ENCODE measurements at places on chromosomes 6 and 20.
A peak's percentile ranks its signal among the peaks of the same experiment; 100 is the strongest.

GRCh38 chr20:8860011-8860495, 208.8 kb upstream of the PLCB4 start:
- no peak for DNase-seq

DNA sequence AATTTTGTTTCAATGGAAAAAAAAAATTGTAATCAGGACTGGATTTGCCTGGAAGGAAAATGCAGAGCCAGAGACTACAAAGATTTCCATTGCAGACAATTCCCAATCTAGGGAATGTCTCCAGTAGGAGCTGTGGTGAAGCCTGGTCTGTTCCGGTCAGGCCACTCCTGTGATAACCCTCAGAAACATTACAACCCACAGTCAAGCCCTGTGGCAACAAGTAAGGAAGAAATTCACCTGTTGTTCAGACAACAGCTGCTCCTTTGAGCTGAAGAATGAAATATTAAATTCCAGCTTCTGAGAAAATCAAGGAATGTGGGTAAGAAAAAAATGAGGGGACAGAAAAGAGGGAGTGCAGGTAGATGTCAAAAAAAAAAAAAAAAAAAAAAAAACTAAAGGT, 8.0 kb downstream of the PRKN start:
- no peak for DNase-seq

DNA sequence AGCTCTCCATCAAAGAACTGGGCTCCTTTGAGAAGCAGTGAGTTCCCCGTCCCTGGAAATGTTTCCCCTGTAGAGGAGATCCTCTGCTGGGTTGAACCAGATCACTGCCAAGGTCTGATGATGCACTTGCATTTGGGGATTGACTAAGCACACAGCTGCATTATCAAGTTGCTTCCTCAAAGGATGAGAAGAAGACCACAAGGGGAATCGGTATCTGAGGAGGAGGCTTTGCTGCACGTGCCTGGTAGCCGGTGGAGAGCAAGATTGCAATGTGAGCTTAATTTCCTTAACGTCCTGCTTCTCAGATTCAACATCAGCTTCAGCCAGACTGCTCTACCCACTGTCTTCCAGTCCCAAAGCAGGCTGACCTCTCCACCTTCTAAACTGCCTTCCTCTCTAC, 128.8 kb upstream of the STMND1 start:
- no peak for DNase-seq

DNA sequence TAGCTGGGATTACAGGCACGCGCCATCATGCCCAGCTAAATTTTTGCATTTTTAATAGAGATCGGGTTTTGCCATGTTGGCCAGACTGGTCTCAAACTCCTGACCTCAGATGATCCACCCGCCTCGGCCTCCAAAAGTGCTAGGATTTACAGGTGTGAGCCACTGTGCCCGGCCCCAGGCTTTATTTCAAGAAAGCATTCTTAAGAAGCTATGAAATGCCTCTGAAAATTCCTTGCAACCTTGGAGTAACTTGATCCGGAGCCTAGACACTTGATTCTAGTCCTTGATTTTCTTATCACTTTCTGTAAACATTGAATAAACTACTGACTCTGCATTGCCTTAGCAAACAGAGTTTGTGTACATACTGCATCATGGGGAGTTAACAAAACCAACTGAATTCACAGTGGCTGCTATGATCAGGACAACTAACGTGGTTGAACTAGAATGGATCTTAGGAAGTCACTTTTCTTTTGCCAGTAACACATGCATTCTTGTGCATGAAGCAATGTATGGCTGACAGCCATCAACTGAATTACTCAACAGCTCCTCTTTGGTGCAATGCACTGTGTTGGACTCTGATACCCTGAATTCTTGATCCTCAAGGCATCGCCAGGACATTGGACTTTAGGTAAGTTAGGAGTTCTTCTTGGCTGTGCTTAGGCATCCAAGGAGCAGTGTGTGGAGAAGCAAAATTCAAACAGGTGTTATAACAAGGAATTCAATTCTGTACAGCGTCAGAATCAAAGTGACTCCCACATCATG, 102.8 kb upstream of the TMEM170B start:
- DNase-seq: no peak

DNA sequence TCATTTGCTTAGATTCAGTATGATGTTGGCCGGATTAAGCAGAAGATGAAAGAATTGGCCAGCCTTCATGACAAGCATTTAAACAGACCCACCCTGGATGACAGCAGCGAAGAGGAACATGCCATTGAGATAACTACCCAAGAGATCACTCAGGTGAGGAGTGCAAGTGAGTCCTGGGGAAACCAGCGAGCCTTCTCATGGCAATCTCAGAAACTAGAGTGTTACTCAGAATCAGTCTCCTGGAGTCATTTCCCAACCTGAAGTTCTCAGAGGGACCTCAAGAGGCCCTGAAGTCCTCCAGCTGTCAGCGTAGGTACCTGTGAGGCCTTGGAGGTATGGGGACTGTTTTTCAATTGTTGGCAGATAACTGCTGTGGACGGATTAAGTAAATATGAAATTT, 16.9 kb downstream of the STX16 start:
- DNase-seq: no peak

DNA sequence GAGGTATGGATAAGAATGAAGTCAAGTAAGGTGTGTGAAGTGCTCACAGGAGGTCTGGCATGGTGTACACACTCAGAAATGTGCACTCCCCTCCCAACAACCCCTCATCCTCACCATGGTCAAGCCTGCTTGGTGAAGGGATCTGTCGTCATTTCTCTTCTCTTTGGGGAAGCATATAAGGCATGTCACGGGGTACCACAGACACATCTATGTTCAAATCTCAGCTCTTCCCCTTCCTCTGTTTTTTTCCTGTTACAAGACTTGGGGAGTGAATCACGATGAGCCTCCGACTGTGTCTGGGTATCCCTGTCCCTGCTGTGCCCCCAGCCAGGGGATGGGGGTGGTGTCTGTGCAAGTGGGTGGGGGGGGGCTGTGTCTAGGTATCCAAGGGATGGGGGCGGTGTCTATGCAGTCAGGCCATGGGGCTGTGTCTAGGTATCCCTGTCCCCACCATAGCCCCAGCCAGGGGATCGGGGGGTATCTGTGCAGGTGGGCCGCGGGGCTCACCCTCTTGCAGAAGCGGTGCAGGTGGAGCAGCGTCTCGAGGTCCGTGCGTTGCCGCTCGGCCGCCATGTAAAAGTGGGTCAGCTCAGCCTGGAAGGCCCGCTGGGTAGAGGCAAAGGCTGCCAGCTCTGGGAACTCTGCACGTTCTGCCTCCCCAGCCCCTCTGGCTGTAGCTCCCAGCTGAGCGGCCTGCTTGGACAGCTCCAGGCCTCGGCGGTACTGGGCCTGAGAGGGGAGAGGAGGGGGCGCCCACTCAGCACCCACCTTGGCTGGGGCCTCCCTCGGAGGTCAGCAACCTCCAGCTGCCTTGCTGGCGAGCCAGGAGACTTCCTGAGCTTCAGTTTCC, 43.6 kb downstream of the KIAA1755 start:
- DNase-seq: no peak

DNA sequence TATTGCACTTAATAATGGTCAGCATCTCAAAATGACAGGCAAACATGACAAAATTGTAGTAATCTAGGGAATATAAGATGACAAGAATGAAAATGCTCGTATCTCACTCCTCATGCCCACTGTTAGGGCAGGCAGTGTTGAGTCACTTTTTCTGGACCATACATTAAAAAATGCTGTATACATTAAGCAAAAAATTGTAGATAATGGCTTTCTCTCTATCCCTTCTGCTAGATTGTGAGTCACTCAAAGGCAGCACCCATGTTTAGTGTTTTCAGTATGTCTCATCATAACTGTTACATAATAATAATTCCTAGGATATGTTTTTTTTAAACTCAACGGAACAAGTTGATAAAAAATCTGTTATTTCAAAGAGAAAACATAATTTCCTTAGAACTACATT, 199.3 kb downstream of the TENT5A start:
- no peak for DNase-seq

- peak; percentile 89 for DNase-seq
Measured at GRCh38 chr6:107674995-107675738, 148.9 kb downstream of the SCML4 start.

DNA sequence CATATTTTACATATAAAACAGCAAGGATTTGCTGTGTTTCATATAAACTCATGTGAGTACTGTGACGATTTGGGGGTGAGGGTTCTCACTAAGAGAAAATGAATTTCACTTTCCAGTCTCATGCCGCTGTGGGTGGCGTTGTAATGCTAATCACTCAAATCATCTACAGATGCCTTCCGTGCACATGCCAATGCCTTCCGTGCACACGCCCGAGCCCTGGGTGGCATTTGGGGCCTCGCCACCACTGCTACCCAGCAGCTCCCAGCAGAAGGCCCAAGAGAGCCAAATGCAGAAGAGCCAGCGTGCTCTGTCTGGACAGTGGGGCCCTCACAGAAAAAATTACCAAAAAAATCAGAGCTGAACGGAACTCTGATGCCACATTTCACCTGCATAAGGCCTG, 53.7 kb downstream of the WDR27 start:
- no peak for DNase-seq

DNA sequence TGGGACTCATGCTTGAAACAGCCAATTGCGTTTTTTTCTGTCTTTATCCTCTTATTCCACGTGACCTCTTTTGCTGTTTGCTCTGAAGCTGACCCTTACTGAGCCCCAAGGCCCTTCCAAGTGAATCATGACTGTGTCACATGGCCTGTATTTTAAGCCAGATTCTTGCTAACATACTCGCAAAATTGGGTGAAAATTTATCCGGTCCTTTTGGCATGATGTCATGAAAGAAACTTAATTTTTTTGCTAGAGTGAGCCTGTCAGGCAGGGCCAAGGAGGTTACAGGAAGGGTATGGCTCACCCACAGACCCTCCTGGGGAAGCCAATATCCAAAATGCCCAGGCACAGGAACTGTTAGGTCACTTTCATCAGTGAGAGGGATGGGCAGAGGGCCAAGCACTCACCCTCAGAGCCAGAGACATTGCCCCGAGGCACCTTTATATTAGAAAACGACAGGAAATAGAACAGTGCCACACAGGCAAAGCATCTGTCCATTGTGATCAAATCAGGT, 296.7 kb downstream of the CDH26 start:
- no peak for DNase-seq

GRCh38 chr20:49310705-49311104, 32.8 kb upstream of the ZNFX1 start:
- DNase-seq: no peak

DNA sequence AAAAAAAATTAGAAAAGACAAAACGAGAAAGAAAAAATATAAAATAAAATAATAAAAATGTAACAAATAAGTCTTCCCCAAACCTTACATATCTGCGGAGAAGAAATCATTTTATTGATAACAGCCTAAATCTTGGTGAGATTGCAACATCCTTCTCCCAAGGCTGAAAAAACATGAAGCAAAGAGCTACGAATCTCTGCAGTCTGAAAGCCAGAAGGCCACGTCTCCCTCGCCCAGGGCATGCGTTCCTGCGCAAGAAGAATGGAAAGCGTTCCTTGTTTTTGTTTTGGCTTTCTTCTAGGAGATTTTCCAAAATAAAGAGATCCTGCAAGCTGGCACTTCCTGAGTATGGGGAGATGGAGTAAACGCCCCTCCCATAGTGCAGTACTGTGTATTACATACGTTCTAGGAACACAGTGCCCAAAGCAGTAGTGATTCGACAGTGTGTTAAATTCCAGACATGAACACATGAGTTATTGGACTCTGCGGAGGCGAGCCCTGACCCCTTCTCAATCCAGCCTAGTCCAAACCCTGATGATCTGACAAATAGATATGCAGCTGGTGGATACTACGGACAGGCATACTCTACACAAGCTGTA, 126.7 kb upstream of the RREB1 start:
- no peak for DNase-seq

DNA sequence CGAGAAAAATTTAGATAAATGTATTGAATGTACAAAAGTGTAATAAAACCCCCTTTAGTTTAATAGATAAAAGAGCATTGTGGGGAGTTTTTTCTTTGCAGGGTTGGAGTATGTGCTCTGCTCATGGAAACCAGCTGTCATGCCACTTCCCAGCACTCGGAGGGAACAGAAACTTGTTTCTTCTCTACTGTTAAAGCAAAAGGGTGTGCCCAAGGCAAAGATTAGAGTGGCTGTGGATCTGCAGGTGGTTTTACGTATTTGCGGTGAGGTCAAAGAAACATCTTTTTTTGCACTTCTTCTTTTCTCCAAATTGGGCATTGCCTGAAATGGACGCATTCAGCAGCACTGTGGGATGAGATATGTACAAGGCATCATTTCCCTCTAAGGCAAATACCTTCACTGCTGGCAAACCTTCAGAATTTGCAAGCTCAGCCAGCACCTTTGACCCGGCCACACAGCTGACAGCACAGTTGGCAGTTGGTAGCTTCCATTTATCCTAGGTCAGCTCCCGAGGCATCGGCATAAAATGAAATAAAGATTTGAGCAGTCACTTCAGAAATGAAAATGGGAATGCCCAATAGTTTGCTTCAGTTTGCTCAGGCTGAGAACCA, 178.4 kb upstream of the EYA4 start:
- no peak for DNase-seq

DNA sequence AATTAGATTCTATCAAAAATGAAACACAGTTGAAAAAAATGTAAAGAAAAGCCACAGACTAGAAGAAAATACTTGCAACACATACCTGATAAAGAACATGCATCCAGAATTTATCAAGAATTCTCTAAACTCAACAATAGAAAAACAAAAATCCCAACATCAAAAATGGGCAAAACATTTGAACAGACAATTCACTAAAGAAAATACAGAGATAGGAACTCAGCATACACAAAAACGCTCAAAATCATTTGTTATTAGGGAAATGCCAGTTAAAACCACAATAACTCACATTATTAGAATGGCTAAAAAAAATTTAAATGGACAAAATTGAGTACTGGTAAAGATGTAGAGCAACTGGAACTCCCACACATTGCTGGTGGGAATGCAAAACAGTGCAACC, 311.0 kb upstream of the PRDM1 start:
- DNase-seq: no peak
